Fibroblast of upper back skin (primary cell): ENCODE measurements at places on chromosomes 2 and 18.

- no peak for DNase-seq
Measured at GRCh38 chr2:238939074-238939473, 91.2 kb downstream of the TWIST2 start.

DNA sequence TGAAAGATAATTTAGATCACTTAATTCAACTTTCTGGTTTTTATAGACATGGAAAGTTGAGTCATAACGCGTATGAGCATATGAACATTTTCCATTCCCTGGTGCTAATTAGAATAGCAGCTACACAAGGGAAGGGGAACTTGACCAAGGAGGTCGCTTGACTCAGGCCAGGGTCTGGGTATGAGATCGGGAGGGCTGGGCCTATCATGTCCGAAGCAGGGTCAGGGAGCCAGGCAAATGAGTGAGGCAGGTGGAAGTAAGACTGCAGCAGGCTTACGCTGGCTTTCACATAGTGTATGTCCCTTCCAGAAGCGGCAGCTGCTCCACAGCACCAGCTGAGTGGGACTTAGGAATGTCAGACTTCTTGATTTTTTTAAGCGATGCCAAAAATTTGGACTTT, 14.7 kb downstream of the RALB start:
- DNase-seq, result no peak

GRCh38 chr2:28750316-28751251, 1.0 kb upstream of the PPP1CB start:
- DNase-seq, result peak; percentile 28

- DNase-seq, result peak; percentile 49
Measured at GRCh38 chr2:45826884-45827635, 175.6 kb downstream of the PRKCE start.

- DNase-seq, result peak; percentile 19
Measured at GRCh38 chr2:6914828-6915227, 2.4 kb upstream of the RNF144A start.

DNA sequence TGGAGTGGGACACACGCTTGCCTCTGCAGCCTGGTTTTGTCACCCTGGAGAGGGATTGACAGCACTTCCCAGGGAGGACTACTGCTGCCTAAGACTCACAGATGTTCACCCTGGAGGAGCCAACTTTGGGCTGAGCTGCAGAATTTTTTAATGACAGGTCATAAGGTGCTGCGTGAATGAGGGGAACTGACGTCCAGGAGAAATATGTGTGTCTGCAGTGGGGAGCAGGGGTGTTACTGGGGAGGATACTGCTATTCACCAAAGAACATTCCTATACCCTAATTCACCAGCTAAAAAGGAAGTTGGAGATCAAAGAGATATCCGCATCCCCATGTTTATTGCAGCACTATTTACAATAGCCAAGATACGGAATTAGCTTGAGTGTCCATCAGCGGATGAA, 144.4 kb downstream of the MGAT5 start:
- DNase-seq, result peak; percentile 83

- no peak for DNase-seq
Measured at GRCh38 chr2:230492107-230492506, 76.1 kb downstream of the SP100 start.

DNA sequence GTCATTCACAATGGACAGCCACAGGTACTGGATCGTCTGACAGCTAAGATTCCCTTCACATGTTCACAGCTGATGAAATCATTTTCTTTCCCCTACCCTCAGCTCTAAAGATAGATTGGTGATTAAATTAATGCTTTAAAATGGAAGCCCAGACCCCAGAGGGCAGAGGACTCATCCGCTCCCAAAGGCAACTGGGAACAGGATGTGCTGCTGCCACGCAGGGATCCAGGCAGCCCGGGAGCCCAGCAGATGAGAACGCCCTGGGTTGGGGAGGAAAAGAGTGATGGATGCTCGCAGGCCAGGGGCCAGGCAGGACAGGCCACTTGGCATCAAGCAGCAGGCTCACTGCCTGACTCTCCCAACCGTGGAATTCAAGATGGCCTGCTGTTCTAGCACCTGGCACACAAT, 41.3 kb downstream of the HDHD2 start:
- DNase-seq, result no peak

- no peak for DNase-seq
Measured at GRCh38 chr2:85326406-85327159, 1.2 kb downstream of the TGOLN2 start.

DNA sequence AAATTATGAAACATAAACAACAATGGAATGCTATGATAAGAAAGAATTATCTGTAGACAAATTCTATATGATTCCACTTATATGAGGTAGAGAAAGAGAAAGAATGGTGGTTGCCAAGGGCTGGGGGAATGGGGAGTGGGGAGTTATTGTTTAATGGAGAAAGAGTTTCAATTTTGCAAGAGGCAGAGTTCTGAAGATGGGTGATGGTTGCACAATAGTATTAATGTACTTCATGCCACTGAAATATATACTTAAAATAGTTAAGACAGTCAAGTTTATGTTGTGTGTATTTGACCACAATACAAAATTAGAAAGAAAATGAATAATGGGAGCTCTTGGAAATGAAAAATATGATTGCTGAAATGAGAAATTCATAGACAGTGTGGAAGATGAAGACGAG, 22.6 kb upstream of the FAM117B start:
- DNase-seq, result no peak

DNA sequence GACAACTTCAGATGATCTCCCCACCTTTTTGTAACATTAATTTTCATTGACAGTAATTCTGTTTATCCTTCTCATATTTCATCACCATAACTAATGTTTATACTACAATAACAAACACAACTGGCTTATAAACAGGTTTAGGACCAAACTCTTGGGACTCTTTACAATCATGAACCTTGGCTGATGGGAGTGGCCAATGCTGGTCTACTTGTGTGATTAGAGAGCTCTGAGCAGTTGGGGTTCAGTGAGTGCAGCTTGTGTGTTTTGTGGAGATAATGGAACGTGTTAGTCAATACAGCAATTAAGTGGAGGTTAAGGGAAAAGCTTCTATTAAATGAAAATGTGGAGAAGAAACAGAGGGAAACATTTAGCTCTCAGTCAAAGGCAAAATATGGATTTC, 207.1 kb downstream of the SPAG16 start:
- no peak for DNase-seq

- DNase-seq, result no peak
Measured at GRCh38 chr2:241639385-241639784, 1.9 kb downstream of the ATG4B start.

GRCh38 chr18:35167857-35168256, 73.0 kb upstream of the ZNF397 start:
- peak; percentile 8 for DNase-seq

- DNase-seq, result peak; percentile 78
Measured at GRCh38 chr2:36597532-36598377, at the start of gene FEZ2. TSS of gene FEZ2 (minus strand) at chr2:36598168. CDS start at chr2:36598142, 26 bp downstream.

GRCh38 chr18:21949326-21950015, 208.9 kb downstream of the MIB1 start:
- no peak for DNase-seq

- DNase-seq, result peak; percentile 48
Measured at GRCh38 chr18:40159141-40160017, 1795.7 kb upstream of the PIK3C3 start.

DNA sequence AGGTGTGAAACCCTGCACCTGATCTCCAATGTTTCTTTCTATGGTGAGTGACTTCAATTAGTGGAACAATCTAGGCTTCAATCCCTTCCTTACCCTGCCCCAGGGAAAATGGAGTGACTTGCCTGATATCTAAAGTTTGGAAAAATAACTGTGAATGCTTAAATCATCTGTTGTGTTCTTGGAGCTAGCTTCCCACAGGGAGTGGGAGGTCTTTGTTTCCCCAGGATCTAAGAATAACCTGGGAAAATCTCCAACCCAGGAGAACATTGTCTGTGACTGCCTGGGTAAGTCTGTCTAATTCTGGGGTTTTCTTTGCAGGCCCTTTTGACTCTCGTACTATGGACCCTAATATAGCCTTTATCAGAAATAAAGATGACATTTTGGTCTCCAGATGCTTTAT, 13.6 kb upstream of the LDAH start:
- no peak for DNase-seq

- peak; percentile 57 for DNase-seq
Measured at GRCh38 chr18:41992066-41992465, 37.0 kb downstream of the PIK3C3 start.

DNA sequence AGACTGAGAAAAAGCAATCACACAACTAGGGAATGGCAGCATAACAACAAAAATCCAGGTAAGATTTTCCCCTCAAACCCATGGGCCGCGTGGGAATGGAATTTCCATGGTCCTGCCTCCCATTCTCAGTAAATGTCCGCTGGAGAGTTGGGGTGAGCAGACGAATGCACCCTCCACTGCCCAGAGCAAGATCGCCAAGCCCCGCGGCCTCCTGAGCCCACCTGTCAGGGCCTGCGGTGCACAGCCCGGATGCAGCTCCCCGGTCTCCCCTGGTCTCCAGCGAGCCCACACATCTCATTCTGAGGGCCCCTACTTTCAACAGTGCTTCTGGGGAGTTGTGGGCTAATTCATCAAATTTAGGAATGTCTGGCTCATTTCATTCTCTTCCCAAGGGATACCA, 327.4 kb upstream of the HS6ST1 start:
- DNase-seq, result no peak

DNA sequence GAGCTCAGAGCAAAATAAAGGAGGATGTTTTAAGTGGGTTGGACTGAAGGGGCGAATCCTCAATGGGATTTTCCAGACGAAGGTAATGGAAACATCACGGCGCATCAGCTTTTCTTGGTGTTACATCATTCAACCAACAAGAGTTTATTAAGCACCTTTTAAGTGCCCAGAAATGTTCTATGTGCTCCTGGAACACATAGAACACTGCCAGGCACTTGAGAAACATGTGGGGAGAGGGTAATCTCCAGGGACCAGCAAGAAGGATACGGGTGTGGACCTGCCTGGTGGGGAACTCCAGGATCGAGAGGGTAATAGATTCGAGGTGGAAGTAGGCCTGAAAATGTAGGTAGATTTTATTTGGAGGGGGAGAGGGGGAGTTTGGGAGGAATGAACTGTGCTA, 168.6 kb downstream of the PRKCE start:
- peak; percentile 32 for DNase-seq

DNA sequence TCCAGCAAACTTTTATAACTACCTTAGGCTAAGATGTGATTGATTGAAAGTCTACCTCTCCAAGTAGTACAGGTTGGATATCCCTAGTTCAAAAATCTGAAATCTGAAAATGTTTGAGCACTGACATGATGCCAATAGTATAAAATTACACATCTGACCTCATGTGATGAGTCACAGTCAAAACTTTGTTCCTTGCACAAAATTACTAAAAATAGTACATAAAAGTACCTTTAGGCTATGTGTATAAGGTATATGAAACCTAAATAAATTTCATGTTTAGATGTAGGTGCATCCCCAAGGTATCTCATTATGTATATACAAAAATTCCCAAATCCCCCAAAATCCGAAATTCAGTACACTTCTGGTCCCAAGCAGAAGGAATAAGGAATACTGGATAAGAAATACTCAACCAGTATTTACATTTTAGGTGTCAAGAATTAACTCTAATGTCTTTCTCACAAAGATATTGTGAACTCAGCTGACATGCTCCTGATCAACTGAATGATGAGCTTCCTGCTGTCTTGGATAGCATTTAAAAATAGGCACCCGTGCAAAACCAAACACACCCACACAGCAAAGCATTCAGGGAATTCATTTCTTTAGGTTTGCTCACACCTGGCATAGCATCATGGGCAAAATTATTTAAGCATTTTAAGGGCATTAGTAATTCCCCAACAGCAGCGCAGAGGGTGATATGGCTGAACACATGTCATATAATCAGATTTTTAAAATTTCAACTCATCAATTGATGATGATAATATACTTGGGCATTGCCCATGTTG, 497.4 kb upstream of the MEIS1 start:
- DNase-seq, result peak; percentile 8

- DNase-seq, result no peak
Measured at GRCh38 chr2:19529677-19530076, 171.3 kb upstream of the OSR1 start.

DNA sequence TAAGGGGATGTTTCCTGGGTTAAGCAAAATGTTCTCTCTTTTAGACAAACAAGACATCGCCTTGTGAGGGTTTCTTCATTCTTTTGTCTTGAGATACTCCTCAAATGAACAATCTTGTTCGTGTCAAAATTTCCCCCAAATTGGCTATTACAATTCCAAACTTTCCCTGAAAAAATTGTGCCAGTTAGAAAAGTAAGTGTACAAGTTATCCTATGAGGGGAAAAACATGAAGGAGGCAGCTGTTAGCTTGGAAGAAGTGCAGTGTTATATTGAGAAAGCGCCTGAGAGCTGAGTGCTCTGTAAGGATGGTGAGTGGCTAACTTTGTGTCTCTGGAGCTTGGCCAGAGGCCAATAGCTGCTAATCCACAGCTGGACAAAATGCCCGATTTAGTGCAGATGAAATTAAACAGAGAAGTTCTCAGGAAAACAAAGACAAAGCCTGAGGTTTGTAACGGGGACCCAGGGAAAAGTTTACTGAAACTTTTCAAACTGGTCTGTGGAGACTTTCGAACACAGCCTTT, 14.1 kb upstream of the PLEKHH2 start:
- DNase-seq, result peak; percentile 3

DNA sequence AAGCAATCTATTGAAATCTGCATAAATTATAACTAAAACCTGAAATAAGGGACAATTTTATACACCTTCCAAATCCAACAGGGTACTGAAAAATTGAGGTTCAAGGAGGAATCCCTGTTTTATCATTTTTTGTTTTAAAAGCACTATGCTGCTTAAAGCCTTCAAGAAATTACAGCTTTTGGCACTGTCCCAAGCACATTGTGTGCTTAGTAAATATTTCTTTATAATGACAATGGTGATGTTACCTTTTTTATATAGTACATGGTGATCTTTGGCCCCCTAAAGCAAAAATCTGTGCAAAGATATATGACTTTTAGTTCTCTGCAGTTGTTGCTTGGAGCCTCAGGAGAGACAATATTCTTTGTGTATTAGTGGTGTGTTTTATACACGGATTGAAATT, 71.6 kb upstream of the EFEMP1 start:
- no peak for DNase-seq

DNA sequence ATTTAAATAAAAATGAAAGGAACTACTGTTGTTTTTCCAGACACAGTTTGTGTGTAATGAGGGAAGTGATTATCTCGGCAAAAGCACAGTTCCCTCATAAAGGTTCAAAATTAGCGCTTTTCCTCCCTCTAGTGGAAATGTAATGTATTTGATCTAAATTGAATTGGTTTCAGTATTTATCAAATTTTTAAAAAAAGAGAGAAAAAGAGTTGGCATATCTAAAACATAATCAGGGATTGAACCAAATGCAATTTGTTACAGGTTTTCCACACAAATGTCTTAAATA, 37.5 kb downstream of the CMPK2 start:
- DNase-seq, result peak; percentile 61

GRCh38 chr2:134137182-134137611, 116.7 kb upstream of the MGAT5 start:
- DNase-seq, result peak; percentile 82

DNA sequence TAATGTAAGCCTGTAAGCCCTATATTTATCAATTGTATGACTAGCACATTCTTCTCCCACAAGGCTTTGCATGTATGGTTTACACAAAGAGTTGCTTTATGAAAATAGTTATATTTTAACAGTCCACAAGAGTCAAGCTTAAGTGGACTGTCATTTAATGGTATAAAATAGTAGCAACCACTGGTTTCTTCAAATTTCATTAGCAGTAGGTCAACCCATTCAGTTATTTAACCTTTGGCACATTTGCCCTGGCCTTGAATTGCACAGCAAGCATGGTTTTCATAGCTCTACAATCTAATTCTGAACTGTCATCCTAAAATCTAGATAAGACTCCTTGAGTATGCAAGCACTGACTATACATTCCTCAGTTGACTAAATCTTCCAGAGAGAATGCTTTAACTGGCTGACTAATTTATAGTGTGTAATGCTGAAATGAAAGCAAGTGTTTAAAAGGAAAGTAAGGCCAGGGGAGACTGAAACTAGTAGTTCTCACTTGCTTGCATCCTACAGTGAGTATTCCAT, 1.8 kb downstream of the DPP4 start:
- DNase-seq, result peak; percentile 64
